GM04504 (cell line): ENCODE measurements at places on chromosomes 3 and 15.

DNA sequence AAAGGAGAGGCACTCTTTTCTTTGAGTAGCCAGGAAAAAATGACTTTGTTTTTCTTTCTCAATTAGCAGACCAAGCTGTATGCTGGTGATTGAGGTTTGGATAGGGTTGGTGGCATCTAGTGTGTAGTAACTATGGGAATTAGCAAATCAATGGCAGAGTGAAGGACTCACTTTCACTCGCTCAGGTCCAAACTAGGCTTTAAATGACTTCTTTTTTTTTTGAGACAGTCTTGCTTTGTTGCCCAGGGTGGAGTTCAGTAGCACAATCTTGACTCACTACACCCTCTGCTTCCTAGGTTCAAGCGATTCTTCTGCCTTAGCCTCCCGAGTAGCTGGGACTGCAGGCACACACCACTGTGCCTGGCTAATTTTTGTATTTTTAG lies 35.9 kb downstream of the PRKCI start:
- no peak for DNase-seq

- no peak for DNase-seq
Measured at GRCh38 chr3:66383023-66383422, 117.8 kb downstream of the LRIG1 start.

DNA sequence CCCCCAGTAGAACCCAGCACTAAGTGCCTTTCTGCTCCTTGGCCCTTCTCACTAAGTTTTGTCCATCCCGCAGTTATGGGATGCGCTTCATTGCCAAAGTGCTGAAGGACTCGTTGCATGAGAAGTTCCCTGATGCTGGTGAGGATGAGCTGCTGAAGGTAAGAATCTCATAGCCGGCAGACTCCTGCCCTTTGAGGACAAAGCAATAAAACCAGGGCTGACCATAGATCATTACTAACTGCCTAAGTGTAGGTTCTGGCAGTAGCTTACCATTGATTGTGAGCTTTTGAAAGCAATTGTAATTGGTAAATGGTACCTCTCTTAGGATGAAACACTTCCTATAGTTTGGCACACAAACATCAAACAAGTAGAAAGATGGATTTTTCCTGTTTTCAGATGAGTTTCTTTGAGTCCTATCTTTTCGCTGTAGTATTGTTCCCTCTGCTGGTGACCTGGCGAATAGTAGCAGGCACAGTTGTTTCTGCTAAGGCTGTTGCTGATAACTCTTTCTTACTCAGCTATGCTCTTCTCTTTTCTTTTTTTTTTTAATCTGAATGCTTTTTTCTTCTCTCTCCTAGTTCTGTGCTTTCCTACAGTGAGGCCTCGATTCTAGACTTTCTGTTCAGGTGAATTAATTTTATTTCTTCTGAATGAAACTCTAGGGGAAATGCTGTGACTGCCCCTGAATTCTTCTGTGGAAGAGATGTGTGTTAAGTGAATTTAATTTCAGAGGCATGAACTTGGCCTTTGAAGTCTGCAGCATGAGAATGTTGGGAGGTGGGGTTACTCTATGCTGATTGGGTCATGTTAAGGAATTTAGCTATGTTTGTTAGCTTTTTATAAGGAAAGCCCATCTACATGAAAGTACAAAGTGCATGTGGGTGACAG lies 47.4 kb upstream of the CRTC3 start:
- no peak for DNase-seq

DNA sequence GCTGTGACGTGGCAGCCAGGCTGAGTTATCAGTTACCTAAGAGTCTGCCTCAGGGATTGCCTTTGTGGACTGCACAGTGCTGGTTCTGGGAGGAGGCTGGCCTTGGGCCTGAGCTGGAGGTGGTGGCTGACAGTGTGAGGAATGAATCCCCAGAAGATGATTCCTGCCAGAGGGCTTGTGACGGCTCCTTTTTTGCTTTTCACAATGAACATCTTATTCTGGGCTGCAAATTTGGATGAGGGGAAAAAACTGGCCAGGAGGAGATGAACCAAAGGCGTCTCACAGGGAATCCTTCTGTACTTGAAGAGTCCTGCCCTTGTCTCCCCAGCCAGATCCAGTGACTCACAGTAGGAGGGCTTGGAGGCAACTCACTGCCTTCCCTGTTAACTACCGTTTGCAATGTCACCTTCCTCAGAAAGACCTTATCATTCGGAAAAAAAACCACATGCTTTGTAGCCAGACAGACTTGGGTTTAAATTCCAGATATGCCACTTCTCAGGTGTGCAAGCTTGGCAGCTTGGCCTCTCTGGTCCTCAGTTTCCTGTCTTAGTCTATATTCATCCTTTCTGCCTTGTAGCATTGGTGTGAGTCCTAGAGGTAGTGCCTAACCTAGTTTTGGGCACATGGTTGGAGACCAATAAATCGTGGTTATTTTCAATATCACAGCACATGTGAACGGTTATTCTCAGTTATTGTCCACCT lies 19.1 kb downstream of the ST6GAL1 start:
- DNase-seq: no peak
